CD4-positive, alpha-beta memory T cell (primary cell): ENCODE measurements at places on chromosomes 2 and 18.

- no peak for DNase-seq
Observed at GRCh38 chr2:82282111-82282882, 1977.7 kb upstream of the LRRTM1 start.

GRCh38 chr2:85445316-85446295 lies 27.1 kb downstream of the SH2D6 start:
- no peak for DNase-seq

- no peak for DNase-seq
Observed at GRCh38 chr18:48048251-48048650, 117.8 kb upstream of the SMAD2 start.

GRCh38 chr2:18991177-18992168 lies 366.9 kb downstream of the OSR1 start:
- no peak for DNase-seq

DNA sequence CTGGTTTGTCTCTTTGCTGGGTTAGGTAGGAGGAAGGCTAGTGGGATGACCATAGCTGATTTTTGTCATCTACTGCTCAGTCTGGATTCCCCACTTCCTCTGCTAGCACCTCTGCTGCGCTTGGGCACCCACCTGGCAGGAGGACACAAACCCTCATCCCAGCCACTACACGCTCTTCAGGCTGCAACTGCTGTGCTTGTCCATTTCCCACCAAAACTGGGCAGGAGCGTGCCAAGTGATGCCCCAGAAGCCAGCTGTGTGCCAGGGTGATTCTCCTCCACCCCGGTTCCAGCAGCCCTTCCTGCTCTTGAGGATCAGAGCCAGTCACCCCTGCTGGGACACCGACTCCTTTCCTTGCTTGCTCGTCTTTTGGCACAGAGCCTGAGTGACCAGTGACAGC lies 15.7 kb upstream of the PER2 start:
- DNase-seq, result no peak
